ENCODE measurements at places on chromosomes 2 and 18. TPM values are rescaled to one million over a fixed set of nuclear protein-coding genes. Genes with fewer than 3 reads are reported as not detected.

Gene CNGA3
- total RNA-seq: 0.51 TPM

Gene CPO
- 1.6 TPM for total RNA-seq

Gene PIKFYVE
- 43.1 TPM for total RNA-seq

Gene RELCH
- 47.2 TPM for total RNA-seq

Gene PRKD3
- 45.6 TPM for total RNA-seq

Gene IHH
- not detected for total RNA-seq

Gene NT5DC4
- 0.21 TPM for total RNA-seq

Gene ASXL2
- total RNA-seq: 12.2 TPM

Gene REL
- total RNA-seq: 17.1 TPM

Gene ADGRF3
- total RNA-seq: not detected

Gene MAP3K19
- 0.21 TPM for total RNA-seq

Gene TMEM87B
- 26.4 TPM for total RNA-seq

Gene WDPCP
- total RNA-seq: 26.9 TPM

Gene CDH19
- total RNA-seq: 10.8 TPM

Gene SLC16A14
- total RNA-seq: 9.9 TPM

Gene MYOM1
- total RNA-seq: 662 TPM

Gene OTOS
- total RNA-seq: not detected

Gene TSPYL6
- 0.21 TPM for total RNA-seq

Gene ERICH2
- total RNA-seq: 1.6 TPM

Gene IL36G
- not detected for total RNA-seq

Gene ARHGAP15
- total RNA-seq: 32.2 TPM

Gene LYG1
- total RNA-seq: 0.41 TPM

Gene CIB4
- total RNA-seq: not detected
